ENCODE measurements at places on chromosomes 12 and 14.

GRCh38 chr12:102169922-102170621, 27.6 kb downstream of the PMCH start:
- no peak for DNase-seq

- DNase-seq: no peak
These were observed 17.6 kb upstream of the SLC16A7 start for GRCh38 chr12:59578254-59578653.

GRCh38 chr14:69876848-69877306, 2.3 kb upstream of the SMOC1 start:
- DNase-seq: no peak

GRCh38 chr14:85625925-85626585, 96.1 kb downstream of the FLRT2 start:
- DNase-seq: no peak

GRCh38 chr12:85277191-85277590, 2.8 kb upstream of the ALX1 start:
- no peak for DNase-seq

DNA sequence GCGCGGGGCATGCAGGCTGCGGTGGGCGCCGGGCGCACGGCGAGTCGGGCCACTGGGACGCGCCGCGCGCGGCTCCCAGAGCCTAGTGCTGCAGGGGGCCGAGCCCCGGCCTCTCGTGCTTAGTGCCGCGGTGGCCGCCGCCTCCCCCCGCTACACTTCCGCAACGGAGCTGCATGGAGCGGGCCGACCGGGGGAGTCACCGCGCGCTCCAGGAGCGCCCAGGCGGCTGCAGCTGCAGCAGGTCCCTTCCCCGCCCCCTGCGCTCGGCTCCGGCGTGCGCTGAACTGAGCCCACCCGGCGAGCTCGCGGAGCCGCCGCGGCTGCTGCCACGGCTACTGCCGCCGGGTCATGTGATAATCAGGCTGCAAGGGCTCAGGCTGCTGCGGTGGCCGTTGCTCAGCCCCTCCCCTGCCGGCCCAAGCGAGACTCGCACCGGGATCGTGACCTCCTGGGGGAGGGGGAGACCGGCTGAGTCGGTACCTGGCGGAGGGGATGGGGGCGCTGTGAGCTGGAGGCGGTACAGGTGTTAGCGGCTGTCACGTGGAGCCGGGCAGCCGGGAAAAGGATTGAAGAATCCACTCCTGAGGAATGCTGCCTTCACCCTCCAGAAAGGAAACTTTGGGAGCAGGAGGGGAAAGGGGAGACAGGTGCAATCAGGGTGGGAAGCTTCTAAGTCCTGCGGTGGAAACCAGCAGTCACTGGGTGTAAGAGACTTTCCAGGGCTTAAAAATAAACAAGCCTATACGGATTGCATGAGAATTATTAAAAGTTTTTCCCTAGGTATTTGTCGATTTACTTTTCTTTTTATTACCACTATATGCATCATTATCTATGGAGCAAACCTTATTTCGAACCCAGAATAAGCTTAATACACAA, at the start of gene PPM1H:
PPM1H (minus strand) TSS at position 352 of the 876 bp plus-strand sequence. CDS start 414 bp downstream, outside the sequence.
- DNase-seq: no peak

- DNase-seq: no peak
These were observed 9.8 kb upstream of the RMST start for GRCh38 chr12:97452839-97453238.

- DNase-seq: peak; percentile 69
These were observed 69.0 kb upstream of the REP15 start for GRCh38 chr12:27627123-27627852.

GRCh38 chr14:49191380-49191779, 394.8 kb downstream of the RPS29 start:
- DNase-seq: no peak

DNA sequence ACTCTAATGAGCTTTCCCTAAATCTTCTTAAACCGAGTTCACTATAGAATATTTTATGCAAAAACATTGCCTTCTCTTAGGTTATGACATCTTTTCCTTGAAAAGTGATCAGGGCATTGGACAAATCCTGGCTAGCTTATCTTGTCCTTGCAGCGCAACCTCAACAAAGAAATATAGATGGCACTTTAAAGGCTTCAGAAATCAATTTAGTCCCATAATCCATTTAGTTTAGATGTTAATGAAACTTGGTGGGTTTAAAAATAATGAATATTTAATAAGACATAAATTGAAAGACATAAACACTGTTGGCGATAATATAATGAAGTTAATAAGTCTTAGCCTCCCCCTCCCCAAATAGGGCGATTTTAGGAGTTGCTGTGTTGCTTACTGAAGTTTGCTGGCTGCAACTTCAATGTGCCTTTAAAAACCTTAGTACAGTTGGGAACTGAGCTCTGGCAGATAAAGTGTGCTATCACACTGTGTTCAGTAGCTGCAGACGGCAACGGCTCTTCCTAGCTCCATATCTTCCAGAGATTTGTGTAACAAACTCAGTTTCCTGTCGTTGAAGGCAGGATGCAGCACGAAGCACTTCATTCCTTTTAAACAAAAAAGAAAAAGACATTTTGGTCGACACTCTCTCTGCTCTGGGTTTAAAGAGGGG, 19.5 kb downstream of the PLXNC1 start:
- DNase-seq: no peak

- no peak for DNase-seq
These were observed 496 bp upstream of the ISCU start for GRCh38 chr12:108561852-108562347.

DNA sequence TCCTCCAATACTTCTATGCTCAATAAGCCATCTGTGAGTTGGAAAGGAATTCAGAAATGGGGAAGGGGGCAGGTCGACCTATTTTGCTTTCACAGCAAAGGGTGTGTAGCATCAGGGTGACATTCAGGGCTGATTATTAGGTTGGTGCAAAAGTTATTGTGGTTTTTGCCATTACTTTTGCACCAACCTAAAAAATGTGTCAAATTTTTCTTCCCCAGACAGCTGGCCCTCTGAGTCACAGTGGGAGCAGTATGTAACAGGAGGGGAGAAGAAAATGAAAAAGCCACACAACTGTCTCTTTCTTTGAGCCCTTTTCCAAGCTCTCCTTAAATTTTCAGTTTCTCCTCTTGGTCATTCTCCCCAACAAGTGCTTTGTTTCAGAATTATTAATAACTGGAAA, 47.1 kb upstream of the GZMB start:
- no peak for DNase-seq

- DNase-seq: no peak
These were observed 11.8 kb downstream of the BEGAIN start for GRCh38 chr14:100575266-100575995.

DNA sequence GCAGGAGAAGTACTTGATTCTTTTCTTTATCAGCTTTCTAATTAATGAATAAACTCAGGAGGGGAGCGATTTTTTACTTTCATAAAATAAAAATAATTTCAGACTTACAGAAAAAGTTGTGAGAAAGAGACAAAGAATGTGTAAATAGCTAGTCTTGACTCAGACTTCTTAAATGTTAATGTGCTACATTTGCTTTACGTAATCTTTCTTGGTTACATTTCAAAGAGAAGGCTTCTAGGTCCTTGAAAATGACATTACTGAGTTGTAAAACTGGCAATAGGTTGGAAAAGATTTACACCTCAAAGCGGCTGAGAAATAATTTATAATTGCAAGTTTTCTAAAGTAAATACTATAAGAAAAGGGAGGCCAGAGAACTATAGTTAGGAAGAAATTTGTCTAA, 28.6 kb downstream of the GABARAPL1 start:
- DNase-seq: no peak

- DNase-seq: no peak
These were observed 45.7 kb downstream of the LMO3 start for GRCh38 chr12:16560273-16560672.

GRCh38 chr14:69904246-69904645, 25.0 kb downstream of the SMOC1 start:
- DNase-seq: no peak

GRCh38 chr12:92827836-92828431, 101.2 kb downstream of the EEA1 start:
- peak; percentile 27 for DNase-seq

- peak; percentile 84 for DNase-seq
These were observed 151.7 kb downstream of the NUAK1 start for GRCh38 chr12:105986779-105987684.

DNA sequence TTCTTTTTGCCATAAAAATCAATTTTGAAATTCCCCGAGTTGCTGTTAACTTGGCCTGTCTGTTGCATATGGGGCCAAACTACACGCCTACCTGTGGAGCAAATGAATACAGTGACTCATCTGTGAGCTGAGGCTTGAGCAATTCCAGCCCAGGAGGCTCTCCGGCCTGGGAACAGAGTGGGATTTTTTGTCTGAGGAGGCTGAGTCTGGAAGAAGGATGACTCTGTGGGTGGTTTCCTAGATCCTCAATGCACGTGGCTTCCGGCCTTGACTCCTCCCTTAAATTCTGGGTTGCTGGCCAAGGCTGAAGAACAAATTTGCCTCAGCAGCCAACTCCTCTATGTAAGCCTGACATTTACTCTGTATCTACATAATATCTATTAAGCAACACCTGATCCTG, 124.1 kb downstream of the SSPN start:
- DNase-seq: peak; percentile 50

GRCh38 chr12:88615490-88615889, 35.2 kb upstream of the KITLG start:
- DNase-seq: no peak

GRCh38 chr12:3641428-3642018, 111.4 kb downstream of the CRACR2A start:
- DNase-seq: peak; percentile 47

GRCh38 chr14:70021548-70022220, 142.5 kb downstream of the SMOC1 start:
- DNase-seq: no peak

DNA sequence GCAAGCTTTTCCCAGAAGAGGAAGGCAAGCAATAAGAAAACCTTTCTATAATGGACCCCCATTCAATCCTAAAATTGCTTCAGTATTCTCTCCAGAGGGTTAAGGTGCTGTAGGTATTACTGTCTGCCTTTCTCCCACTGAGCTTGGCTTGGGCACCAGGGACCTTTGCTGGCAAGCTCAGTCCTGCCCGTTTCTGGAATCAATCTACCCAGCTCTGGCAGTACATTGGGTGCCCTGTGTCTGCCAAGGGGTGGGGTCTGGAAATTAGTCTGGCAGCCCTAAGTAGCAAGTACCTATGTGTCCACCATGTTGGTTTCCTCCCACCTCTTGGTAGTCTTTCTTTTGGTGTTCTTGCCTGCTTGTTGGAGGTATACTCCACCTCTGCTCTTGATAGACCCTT, 72.6 kb downstream of the C12orf75 start:
- DNase-seq: no peak

DNA sequence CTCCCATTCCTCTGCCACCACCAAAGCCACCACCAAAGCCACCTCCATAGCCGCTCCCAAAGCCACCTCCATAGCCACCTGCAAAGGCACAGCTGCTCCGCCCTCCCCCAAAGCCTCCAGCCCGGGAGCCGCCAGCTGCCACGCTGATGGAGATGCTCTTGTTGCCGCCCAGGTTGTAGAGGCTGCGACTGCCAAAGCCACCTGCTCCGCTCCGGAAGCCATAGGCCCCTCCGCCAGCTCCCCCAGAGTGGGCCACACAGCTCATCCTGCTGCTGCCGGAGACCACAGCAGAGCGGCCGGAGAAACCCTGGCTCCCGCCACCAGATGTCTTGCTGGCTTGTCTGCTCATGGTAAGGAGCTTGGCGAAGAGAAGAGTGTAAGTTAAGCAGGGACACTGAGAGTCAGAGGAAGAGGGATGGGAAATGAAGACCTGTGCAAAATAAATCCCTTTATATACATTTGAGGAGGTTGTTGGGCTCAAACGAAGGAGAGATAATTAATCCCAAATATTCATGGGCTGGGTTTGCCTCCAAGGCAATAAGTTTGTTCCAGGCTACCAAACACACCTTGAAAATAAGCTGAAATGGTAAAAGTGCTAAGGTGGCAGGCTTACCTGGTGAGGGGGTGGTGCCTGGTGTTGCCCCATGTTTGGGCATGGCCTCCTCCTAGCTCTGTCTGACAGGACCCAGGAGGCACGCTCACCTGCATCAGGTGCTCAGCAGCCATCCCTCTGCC, at the start of gene KRT3:
KRT3 (minus strand) TSS at position 424 of the 735 bp plus-strand sequence; CDS start at position 349, 75 bp downstream.
- DNase-seq: no peak

- no peak for DNase-seq
These were observed 22.4 kb downstream of the FAM181A start for GRCh38 chr14:93949511-93950075.
